Lung (tissue), 17 donors: ENCODE measurements at places on chromosomes 16 and 17. TPM values are rescaled to one million over a fixed set of nuclear protein-coding genes. Genes with fewer than 3 reads are reported as not detected.

DNA sequence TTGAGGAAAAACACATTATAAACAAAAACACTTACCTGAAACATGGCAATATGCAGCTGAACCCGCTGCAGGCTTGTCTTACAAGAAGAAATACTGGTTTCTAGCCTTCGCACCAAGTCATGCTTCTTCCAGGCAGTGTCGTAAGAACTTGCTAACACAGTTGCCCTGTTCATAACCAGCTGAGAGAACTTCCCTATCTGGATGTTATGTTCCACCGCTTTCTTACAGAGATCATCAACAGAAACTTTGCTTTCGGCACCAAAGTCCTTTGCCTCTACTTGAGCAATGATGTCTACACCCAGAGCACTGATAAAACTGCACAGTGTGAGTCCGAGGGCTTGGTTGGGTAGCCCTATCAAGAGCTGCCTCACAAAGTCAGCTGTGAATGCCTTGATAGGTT, 27.9 kb upstream of the ARL6IP1 start:
- no peak for DNase-seq
- H3K4me1 ChIP-seq: no peaks in the 10 kb centered on the region
- no peak overlapping the region for H3K27ac ChIP-seq
- no peaks in the 10 kb centered on the region for H3K27me3 ChIP-seq

GRCh38 chr16:22646948-22647556, 136.4 kb downstream of the NPIPB5 start:
- no peaks in the 10 kb centered on the region for H3K36me3 ChIP-seq
- no peak overlapping the region for H3K4me3 ChIP-seq
- DNase-seq: no peak
- H3K27ac ChIP-seq: no peak overlapping the region
- H3K27me3 ChIP-seq: peaks cover 7% of the 10 kb centered on the region

DNA sequence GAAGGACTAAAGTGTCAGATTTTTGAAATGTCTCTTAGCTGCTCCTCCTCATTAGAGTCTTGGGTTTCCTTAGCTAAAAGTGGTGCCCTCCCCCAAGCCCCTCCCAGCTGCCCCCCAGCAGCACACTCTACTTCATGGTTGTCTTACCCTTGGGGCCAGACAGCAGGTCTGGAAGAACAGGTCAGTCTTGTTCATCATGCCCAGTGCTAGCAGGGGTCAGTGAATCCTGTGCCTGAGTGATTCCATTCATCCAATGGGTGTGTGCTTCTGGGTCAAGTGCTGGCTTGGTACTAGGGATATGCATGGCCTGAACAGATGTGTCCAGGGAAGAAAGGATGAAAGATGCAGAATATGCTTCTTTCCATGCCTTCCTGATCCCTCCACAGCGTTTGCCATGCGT, 93.2 kb downstream of the GNAO1 start:
- no peak overlapping the region for H3K27ac ChIP-seq
- H3K4me1 ChIP-seq: no peaks in the 10 kb centered on the region
- no peaks in the 10 kb centered on the region for H3K27me3 ChIP-seq
- H3K4me3 ChIP-seq: no peak overlapping the region
- DNase-seq: no peak
- H3K36me3 ChIP-seq: peaks cover 5% of the 10 kb centered on the region

DNA sequence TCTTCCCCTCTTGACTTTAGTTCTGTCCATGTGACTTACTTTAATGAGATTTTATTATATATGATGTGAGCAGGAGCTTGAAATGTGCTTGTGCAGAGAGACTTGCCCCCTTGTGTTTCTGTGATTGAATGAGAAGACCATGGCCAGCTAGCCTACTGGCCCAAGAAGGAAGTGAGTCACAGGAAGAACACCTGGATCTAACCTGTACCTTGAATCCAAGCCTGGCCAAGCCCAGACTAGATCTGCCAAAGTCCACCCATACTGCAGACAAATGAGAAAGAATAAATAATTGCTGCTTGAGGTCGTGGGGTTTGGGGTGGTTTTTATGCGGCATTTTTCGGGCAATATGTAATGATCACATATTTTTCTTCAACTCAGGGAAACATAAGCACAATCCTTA, 9.6 kb downstream of the ABCA10 start:
- H3K27ac ChIP-seq: no peak overlapping the region
- DNase-seq: no peak
- no peak overlapping the region for H3K4me3 ChIP-seq
- no peaks in the 10 kb centered on the region for H3K4me1 ChIP-seq
- H3K27me3 ChIP-seq: no peaks in the 10 kb centered on the region

DNA sequence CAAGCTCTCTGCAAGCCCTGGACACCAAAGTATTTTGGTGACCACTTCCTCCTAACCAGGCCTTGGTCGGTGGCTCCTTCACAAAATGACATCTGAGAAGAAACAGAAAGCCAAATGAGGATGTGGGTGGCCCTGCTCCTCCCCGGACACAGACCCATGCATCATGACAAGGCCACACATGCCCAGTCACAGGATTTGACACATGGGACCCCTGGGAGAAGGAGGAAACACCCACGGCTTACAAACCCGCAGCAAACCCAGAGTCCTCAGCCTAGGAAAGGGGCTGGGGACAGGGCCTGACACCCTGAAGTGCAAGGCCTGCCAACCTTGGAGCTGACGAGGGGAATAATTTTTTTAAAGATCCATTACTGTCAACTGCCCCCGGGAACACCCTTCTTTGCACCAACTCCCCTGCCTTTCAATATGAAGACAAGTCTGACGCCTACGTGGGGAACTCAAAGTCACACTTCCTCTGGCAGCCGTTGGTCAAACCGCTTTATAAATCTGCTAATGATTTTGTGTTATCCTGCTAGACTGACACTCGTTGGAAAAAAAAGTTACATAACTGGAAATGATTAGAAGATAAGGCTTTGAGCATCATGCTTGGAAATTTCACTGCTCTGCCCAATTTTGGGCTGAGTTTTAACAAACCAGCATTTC, 41.3 kb downstream of the GAS7 start:
- no peaks in the 10 kb centered on the region for H3K27me3 ChIP-seq
- H3K4me1 ChIP-seq: peaks cover 11% of the 10 kb centered on the region
- no peaks in the 10 kb centered on the region for H3K36me3 ChIP-seq
- peak; percentile 56 for DNase-seq
- no peak overlapping the region for H3K27ac ChIP-seq

DNA sequence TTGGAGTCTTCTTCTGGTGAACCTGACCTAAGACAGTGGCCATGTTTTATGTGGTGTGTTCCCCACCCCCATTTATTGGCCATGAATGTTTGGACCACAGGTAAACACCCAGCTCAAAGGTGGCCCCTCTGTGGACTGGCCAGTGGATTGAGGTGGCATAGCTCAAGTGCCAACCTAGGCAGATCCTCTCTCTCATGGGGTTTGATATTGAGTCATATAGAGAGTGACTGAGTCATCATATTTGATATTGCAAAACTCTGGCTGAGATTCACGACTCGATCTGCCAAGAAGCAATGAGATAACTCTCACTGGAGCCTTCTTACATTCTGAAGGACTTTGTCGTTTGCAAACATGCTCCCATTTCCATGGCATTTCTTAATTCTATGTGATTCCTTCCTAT, 10.5 kb upstream of the TEKT3 start:
- H3K36me3 ChIP-seq: no peaks in the 10 kb centered on the region
- no peaks in the 10 kb centered on the region for H3K27me3 ChIP-seq
- no peak overlapping the region for H3K27ac ChIP-seq
- peaks cover 36% of the 10 kb centered on the region for H3K4me1 ChIP-seq
- peak; percentile 31 for DNase-seq

GRCh38 chr17:56779898-56780777, 53.6 kb downstream of the C17orf67 start:
- no peaks in the 10 kb centered on the region for H3K4me1 ChIP-seq
- no peak overlapping the region for H3K27ac ChIP-seq
- no peaks in the 10 kb centered on the region for H3K36me3 ChIP-seq
- H3K27me3 ChIP-seq: peaks cover 21% of the 10 kb centered on the region

- H3K27ac ChIP-seq: no peak overlapping the region
- H3K4me3 ChIP-seq: no peak overlapping the region
- peaks cover 35% of the 10 kb centered on the region for H3K27me3 ChIP-seq
- DNase-seq: no peak
Observed at GRCh38 chr17:48219617-48220016, 112.1 kb downstream of the SNX11 start.

DNA sequence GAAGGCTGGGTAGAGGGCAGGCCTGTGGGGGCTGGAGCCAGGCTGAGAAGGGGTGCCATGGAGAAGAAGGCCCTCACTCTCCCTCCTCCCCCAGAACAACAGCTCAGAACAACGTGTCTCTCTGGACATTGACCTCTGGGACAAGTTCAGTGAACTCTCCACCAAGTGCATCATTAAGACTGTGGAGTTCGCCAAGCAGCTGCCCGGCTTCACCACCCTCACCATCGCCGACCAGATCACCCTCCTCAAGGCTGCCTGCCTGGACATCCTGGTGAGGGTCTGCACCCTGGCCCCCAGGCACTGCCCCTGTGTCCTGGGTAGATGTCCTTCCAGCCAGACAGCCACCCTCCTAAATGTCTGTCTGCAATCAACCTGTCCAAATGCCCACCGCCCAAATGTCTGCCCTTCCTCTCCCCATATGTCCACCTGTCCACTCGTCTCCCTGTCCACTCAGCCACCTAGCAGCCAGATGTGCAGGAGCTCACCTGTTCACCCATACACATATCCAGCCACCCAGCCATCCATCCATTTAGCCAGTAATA, 12.2 kb downstream of the GJD3 start:
- H3K4me1 ChIP-seq: peaks cover 62% of the 10 kb centered on the region
- no peak overlapping the region for H3K4me3 ChIP-seq
- peaks cover 32% of the 10 kb centered on the region for H3K36me3 ChIP-seq

- H3K4me3 ChIP-seq: no peak overlapping the region
- H3K27ac ChIP-seq: no peak overlapping the region
- no peak for DNase-seq
- no peaks in the 10 kb centered on the region for H3K36me3 ChIP-seq
- H3K4me1 ChIP-seq: no peaks in the 10 kb centered on the region
Observed at GRCh38 chr16:89190150-89190958, 10.0 kb downstream of the SLC22A31 start.

GRCh38 chr17:80953471-80954315, 37.9 kb upstream of the CHMP6 start:
- H3K36me3 ChIP-seq: peaks cover 8% of the 10 kb centered on the region
- no peak overlapping the region for H3K4me3 ChIP-seq
- peaks cover 5% of the 10 kb centered on the region for H3K4me1 ChIP-seq

- H3K4me3 ChIP-seq: no peak overlapping the region
- H3K4me1 ChIP-seq: no peaks in the 10 kb centered on the region
- no peak for DNase-seq
- H3K27me3 ChIP-seq: no peaks in the 10 kb centered on the region
Observed at GRCh38 chr16:49547448-49547847, 173.8 kb downstream of the C16orf78 start.

- no peak for DNase-seq
- H3K36me3 ChIP-seq: peaks cover 43% of the 10 kb centered on the region
- H3K27me3 ChIP-seq: no peaks in the 10 kb centered on the region
- H3K4me1 ChIP-seq: peaks cover 2% of the 10 kb centered on the region
Observed at GRCh38 chr16:89099905-89100304, 6.3 kb downstream of the ACSF3 start.

GRCh38 chr16:83906683-83907082, 7.8 kb downstream of the MLYCD start:
- H3K27me3 ChIP-seq: no peaks in the 10 kb centered on the region
- no peak overlapping the region for H3K27ac ChIP-seq
- DNase-seq: peak; percentile 84
- H3K4me1 ChIP-seq: no peaks in the 10 kb centered on the region
- no peak overlapping the region for H3K4me3 ChIP-seq

- no peak overlapping the region for H3K4me3 ChIP-seq
- DNase-seq: no peak
- peaks cover 20% of the 10 kb centered on the region for H3K4me1 ChIP-seq
- H3K27me3 ChIP-seq: no peaks in the 10 kb centered on the region
Observed at GRCh38 chr17:44782326-44782850, 23.6 kb downstream of the ADAM11 start.

DNA sequence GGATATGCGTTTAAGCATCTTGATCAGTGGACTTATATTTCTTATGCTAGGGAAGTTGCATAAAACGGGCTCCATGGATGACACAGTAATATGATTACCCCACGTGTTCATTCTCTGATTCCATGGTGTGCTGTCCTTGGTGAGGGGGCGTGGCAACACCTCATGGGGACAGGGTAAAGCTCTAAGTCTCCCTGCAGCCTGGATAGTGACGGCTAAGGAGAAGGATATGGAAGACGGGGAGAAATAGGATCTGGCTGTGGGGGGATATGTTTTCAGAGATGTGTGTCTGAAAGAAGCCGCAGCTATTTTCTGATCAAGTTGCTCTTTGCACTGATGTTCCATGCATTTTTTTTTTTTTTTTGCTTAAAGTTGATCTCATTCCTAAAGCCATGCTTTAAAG, 84.3 kb downstream of the MARCHF10 start:
- no peak overlapping the region for H3K27ac ChIP-seq
- H3K36me3 ChIP-seq: no peaks in the 10 kb centered on the region
- no peaks in the 10 kb centered on the region for H3K4me1 ChIP-seq

GRCh38 chr16:13945744-13946485, 26.0 kb downstream of the ERCC4 start:
- H3K4me3 ChIP-seq: no peak overlapping the region
- no peaks in the 10 kb centered on the region for H3K27me3 ChIP-seq
- H3K27ac ChIP-seq: no peak overlapping the region
- DNase-seq: no peak

GRCh38 chr16:12728469-12728868, 75.2 kb downstream of the CPPED1 start:
- H3K4me3 ChIP-seq: no peak overlapping the region
- H3K27ac ChIP-seq: no peak overlapping the region
- no peak for DNase-seq
- no peaks in the 10 kb centered on the region for H3K36me3 ChIP-seq

- no peak overlapping the region for H3K4me3 ChIP-seq
- H3K27me3 ChIP-seq: no peaks in the 10 kb centered on the region
- DNase-seq: no peak
- no peaks in the 10 kb centered on the region for H3K36me3 ChIP-seq
- no peak overlapping the region for H3K27ac ChIP-seq
Observed at GRCh38 chr17:80639658-80640057, 95.0 kb downstream of the RPTOR start.

DNA sequence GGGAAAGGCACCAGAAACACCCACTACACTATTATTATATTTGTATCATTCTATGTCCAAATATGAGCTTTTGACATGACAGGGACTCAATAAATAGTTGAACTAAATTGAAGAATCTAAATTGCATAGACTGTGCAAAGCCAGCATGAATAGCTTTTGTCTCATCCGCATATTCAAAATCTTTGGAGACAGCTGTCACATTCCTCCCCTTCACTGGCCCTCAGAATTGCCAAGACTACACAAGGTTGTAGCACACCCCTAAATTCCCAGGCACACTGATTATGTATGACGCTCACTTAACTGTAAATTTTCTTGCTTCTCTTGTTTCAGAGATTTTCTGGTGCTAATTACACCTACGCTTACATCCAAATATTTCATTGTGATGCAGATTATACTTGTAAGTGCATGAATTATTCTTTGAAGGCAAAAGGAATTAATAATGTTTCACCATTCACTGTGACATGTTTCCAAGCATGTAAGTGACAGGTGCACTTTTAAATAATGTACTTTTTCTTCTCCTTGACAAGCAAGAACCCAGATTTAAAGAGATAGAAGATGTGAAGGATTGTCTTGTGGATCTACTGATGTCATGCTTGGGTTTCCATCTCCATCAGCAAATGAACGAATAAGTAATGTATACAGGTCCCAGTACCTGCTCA, 47.5 kb downstream of the CA10 start:
- H3K4me1 ChIP-seq: no peaks in the 10 kb centered on the region
- H3K27me3 ChIP-seq: no peaks in the 10 kb centered on the region
- no peak overlapping the region for H3K27ac ChIP-seq

The MC1R gene
- total RNA-seq: 7.1 TPM

The FLYWCH2 gene
- 38.0 TPM for total RNA-seq

The AOC2 gene
- 2.4 TPM for total RNA-seq

The CACNA1H gene
- total RNA-seq: 10.3 TPM

The GNGT2 gene
- 1.8 TPM for total RNA-seq

The FTO gene
- 145 TPM for total RNA-seq

The GINS3 gene
- 5.1 TPM for total RNA-seq

The ITGB4 gene
- 11.1 TPM for total RNA-seq

The USP43 gene
- 5.3 TPM for total RNA-seq
